Breast epithelium (tissue), 4 donors: ENCODE measurements at places on chromosomes 7 and 10. TPM values are rescaled to one million over a fixed set of nuclear protein-coding genes. Genes with fewer than 3 reads are reported as not detected.

- no peak for DNase-seq
These were observed 398.5 kb downstream of the PCDH15 start for GRCh38 chr10:54402576-54402975.

LRIT1 gene
- not detected for total RNA-seq

PILRA gene
- total RNA-seq, result 9.9 TPM

VWDE gene
- not detected for total RNA-seq

BTBD16 gene
- total RNA-seq, result 0.29 TPM

- no peak for DNase-seq
These were observed 29.2 kb upstream of the ENO4 start for GRCh38 chr10:116819999-116820677.

DNA sequence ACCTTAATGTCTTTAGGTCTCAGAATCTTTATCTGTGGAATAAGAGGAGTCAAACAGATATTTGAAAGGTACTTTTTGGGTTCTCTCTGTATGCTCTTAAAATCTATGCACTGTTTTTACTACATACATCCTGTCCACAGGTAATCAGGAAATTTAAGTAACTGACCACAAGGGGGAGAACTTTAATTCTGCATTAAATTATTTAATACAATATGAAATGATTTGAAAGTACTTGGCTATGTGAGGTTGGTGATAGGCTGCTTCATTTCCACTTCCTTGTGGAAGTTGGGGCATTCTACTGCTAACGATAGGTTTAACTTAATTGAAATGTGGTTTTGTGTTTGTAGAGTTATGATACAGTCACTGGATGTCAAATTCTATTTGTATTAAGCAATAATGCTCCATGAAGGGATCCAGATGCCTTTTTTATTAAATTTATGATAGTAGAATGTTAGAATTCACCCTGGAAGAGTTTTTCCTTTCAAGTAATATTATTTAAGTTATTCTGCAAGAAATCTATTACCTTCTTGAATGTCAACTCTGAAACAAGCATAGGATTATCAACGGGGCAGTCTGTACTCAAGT lies 6.0 kb downstream of the TEX47 start:
- DNase-seq, result no peak

- DNase-seq, result no peak
These were observed 33.5 kb upstream of the TTYH3 start for GRCh38 chr7:2598154-2598823.

DNA sequence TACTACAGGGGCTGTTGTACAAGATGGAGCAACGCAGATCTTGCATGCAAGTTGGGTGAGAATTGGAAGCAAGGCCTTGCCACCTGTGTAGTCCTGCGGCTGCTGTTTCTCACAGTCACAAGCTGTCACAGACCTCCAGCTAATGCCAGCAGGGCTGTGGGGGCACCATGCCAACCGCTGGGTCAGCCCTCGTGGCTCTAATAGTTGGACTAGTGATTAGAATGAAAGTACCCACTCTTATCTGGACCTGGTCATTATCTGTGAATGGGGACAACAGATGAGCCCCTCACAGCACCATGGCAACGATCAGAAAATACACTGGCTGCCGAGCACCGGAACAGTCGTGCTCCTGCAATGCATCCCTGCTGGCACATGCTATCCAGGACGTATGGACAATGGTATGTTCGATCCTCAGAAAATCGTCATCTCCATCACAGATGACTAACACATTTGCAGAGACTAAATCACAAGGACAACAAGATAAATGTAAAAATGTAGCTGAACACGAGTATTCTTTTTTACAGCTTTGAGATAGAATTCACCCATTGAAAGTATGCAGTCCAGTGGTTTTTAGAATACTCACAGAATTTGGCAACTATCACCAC lies 80.4 kb upstream of the CALN1 start:
- no peak for DNase-seq

HOXA7 gene
- total RNA-seq, result 4.6 TPM

GRCh38 chr7:28410628-28411531 lies 1.4 kb upstream of the CREB5 start:
- DNase-seq, result no peak

DNA sequence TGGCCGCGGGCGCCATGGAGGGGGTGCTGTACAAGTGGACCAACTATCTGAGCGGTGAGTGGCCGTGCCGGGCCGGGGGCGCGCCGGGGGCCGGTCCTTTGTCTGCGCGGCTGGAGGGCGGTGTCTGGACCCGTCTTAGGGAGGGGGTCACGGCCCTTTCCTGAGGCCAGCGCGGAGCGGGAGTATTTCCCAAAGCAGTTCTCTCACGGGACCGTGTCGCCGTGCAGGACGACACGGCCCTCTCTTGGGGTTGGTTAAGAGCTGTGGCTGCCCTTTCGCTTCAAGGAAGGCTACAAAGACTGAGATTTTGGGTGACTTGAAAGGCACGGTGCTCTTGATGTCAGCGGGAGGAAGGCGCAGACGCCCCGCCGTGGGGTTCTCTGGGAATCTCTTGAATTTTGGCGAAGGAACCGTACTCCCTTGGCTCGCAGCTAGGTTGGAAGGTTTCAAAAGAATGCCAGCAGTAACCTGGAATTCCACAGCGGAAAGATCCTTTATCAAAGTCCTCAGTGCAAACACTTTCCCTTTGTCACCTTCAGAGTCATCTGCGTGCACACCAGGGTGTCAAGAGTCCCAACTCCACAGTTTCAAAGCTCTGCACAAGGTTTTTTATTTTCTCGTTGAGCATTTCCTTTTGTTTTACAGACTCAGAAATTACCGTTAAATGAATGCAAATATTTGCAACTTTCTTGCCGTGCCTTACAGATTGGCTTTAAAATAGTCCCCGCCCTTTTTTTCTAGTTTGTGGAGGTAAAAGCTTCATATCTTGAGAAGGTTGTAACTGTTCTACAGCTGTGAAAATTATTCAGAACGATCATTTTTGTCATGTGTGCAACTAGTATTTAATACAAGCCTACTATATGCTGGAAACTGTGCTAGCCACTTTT lies 780 bp downstream of the PLEKHA8 start:
- peak; percentile 23 for DNase-seq

ZSWIM8 gene
- total RNA-seq, result 84.2 TPM

PRKRIP1 gene
- 30.5 TPM for total RNA-seq

ELFN1 gene
- 0.59 TPM for total RNA-seq

DNA sequence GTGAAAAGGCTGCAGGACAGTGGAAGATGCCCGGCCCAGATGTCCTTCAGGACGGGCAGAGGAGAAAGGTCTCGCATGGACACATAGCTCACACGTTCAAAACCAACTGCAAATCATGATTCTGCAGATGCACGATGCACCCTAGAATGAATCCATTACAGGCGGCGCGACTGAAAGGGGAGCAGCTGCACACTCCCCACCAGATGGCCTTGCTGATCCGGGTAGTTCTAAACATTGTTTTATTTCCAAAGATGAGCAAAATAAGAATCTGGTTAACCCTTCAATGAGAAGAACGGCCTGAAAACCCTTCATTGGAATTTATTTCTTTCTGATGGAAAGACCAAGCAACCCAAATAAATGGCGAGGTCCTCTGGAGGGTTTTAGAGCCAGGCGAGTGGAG lies 33.8 kb downstream of the CHST15 start:
- DNase-seq, result no peak

GPR85 gene
- 1.6 TPM for total RNA-seq

GPNMB gene
- total RNA-seq, result 460 TPM

- no peak for DNase-seq
These were observed 82.2 kb downstream of the ZNRF2 start for GRCh38 chr7:30366606-30367005.

PSD gene
- total RNA-seq, result 13.4 TPM

ATP6V0A4 gene
- 4.7 TPM for total RNA-seq

OR2A1 gene
- 0.32 TPM for total RNA-seq

ANKRD30A gene
- total RNA-seq, result 725 TPM

DNA sequence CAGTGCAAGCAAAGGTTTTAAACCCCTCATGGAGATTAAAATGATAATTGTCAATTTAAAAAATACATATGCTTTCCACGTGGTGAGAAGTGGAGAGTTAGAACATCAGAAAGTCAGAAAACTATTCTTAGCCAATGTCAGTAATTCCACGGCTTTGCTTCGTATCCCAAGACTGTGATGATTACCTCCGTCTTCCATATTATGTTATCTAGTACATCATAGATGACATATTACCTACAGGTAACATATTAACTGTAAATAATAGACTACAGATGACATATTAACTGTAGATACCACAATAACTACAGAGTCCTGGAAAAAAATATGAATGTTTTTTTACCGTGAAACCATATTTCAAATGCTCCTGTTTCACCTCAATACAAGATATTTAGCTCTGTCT lies 579.4 kb upstream of the PFKP start:
- no peak for DNase-seq

OAT gene
- total RNA-seq, result 160 TPM

DNA sequence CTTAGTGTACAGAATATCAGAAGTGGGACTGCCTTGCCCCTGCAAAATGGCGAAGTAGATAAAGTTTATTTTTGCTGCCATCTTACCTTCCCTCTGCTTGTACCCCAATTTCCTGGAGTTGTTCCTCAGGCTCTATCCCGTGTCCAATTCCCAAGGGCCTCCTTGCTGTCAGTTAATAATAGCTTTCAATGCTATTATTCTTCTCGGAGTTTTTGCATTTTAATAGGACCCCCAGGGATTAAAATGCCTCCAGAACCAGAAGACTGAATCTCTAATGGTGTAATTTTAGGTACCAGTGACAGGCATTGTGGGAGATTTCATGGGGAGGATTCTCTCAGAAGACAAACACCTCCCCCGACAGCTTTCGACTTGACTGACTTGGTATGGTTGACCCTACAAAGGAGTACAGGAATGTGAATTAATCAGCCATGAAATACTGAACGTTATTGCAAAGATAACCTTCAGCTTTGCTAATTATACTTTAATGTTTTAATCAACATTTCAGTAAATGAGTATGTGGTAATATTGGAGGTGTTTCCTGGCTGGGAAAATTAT lies 75.2 kb downstream of the ZNF22 start:
- DNase-seq, result no peak

DNA sequence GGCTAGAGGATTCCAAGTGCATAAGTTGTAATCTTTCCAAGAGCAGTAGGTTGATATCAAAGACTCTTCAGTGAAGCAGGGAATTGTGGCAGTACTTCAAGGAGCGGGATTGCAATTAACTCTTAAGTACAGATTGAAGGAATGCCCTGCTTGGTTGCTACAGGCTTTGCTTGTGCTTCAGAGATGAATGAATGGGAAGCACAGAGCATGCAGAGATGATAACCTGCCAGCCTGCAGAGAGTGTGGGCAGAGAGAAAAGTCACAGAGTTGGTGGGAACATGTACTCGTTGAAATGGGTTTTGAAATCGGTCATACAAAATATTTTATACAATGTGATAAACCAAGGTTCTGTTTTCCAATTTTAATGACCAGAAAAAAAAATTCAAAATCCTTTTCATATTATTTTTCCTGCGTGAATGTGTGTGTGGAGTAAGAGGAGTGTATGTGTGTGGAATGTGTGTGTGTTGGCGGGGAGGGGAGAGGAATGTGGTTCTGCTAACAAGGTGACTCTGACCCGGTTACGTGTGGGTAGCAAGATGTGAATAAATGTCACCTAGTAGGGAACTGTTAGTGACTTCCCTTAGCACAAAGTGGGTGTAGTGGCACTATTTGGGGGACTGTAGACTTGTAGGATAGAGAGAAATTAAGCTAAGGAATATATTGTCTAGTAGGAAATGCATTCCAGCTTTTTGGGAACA lies 697.8 kb downstream of the GATA3 start:
- no peak for DNase-seq

DNA sequence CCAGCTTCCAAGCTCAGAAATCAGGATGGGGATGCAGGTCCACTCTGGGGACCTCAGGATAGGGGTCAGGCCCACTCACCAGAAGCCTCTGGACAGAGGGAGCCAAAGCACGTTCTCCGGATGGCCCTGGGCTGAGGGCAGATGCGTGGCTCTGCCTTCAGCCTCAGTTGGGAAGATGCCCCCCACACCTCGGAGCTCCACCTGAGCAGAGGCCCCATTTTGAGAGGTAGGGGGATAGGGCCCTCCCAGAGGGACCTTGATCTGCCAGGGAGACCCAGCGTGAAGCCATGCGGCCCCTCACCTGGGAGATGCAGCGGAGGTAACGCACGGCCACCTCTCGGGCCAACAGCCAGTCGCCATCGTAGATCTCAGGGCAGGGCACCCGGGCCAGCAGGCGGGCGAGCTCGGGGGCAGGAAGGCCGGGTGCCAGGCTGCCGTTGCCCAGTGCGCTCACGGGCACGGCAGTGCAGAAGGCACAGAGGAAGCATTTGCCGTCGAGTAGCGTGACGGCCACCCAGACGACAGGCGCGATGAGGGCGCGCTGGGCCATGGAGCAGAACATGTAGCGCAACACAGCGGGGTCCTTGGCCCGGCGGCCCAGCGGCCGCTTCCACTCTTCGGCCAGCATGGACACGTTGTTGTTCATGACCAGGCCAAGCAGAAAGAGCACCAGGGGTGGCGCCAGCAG lies 660 bp downstream of the CALHM1 start:
- no peak for DNase-seq

GRCh38 chr7:95922191-95922590 lies 149.8 kb downstream of the DYNC1I1 start:
- no peak for DNase-seq

- no peak for DNase-seq
These were observed 59.2 kb downstream of the RNLS start for GRCh38 chr10:88523739-88524400.

ARHGEF35 gene
- 15.4 TPM for total RNA-seq

DNA sequence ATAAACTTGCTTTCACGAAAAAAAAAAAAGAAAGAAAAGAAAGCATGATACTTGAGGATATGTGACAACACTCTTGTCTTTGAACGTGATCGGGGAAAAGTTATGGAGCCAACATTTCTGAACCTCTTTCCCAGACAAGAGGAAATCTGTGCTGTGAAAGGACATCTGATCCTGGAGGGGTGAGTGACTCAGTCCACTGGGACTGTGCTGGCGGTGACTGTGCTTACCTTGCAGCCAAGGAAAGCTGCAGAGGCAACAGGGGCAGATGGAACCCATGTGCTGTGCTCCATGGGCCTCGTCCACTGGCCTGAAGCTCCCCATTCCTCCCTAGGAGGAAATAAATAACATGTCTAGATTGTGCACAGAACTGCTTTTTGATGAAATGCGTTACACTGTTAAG lies 116.5 kb upstream of the RAB11FIP2 start:
- DNase-seq, result no peak

GRCh38 chr7:106895246-106895864 lies 30.3 kb downstream of the PIK3CG start:
- no peak for DNase-seq

GRCh38 chr7:51213618-51214017 lies 103.0 kb downstream of the COBL start:
- DNase-seq, result no peak

DNA sequence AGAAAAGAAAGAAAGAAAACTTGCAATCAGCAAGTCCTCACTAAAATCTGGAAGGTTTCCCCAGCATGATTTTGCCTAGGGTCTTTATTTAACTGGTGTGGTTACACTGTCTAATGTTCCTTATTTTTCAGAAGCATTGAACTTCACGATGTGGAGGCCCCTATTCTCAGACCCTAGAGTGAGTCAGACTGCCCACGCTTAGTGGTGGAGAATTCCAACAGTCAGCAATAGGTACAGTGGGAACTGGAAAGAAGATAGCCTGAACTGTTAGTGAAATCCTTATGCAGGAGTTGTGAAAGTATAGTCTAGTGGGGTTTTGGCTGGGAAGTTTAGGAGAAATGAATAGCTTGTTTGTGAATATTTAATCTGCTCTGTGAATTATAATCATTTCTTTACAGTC lies 115.0 kb downstream of the FZD1 start:
- DNase-seq, result no peak
